Gastrocnemius medialis (tissue), 4 donors: ENCODE measurements at places on chromosomes 4 and X. TPM values are rescaled to one million over a fixed set of nuclear protein-coding genes. Genes with fewer than 3 reads are reported as not detected.

The FNIP2 gene
- 28.6 TPM for total RNA-seq

The ARHGEF38 gene
- total RNA-seq, result not detected

The GABRE gene
- 1.4 TPM for total RNA-seq

DNA sequence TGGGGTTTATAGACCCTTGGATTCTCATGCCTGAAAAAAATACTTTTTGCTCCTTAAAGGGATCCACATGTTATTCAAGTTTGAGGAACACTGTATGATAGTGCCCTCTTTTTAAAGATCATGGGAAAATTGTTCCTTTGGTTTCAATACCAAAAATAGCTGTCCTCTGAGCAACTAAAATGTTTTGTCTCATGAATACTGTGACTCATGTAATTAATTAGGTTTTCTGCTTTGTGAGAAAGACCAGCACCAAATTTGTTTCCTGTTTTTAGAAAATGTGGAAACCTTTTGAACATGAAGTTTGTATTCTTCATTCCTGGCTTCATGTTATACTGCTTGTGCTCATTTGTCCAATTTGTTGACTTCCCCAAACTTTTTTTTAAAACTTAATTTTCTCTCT, 127.6 kb upstream of the SH3RF1 start:
- DNase-seq, result no peak

DNA sequence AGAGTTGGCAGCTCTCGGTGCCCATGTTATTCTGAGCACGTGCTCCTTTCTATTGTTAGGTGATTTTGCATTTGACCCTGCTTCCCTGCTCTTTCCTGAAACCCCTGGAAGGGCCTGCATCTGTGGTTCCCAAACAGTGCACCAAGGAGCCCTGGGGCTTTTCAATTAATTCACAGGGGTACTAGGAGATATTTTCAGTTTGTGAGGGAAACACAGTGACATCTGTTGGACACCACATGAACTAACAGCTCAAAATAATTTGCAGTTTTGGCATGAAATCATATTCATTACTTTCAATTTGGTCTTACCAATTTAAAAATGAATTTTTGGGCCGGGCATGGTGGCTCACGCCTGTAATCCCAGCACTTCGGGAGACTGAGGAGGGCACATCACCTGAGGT, 156.6 kb downstream of the GATB start:
- no peak for DNase-seq

DNA sequence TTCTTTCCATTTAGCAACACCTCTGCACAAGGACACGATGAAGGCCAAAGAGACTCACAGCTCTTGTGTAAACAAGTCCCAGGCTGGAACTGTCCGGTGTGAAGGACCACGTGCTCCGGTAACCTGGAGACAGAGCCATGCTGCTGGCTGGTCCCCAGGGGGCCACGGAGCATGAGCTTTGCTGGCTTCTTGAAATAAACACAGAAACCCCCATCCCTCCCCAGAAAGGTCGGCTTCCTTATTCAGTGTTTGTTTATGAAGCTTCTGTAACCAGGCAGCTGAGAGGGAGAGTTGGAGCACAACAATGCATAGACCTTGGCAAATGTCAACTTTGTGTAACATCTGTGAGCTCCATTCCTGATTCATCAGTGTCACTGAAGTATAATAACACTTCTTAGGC, 109.4 kb downstream of the GPR143 start:
- peak; percentile 13 for DNase-seq

The SMIM10 gene
- 1.3 TPM for total RNA-seq

GRCh38 chrX:29468911-29469494, 746.4 kb upstream of the MAGEB2 start:
- no peak for DNase-seq

DNA sequence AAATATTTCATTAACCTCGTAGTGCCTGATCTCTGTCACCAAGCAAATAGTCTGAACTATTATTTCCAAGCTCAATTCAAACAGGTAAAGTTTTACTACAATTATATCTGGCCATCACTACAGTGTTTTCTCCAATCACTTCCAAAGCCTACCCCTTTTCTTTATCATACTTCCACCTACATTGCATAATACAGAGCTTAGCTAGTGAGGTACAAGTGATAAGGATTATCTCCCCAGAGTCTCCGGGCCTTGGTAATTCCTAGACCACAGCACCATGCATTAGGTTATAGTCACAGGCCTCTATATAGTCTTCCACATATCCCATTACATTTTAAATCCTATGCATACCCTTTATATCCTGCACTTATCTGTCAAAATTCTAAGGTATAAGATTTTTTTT, 154.2 kb downstream of the SNCA start:
- DNase-seq, result no peak

GRCh38 chrX:40158036-40158706, 60.4 kb upstream of the BCOR start:
- DNase-seq, result no peak

The TEX13D gene
- total RNA-seq, result not detected

- no peak for DNase-seq
These were observed 7.7 kb upstream of the SLAIN2 start for GRCh38 chr4:48333587-48333986.

The NAP1L3 gene
- 0.31 TPM for total RNA-seq

- no peak for DNase-seq
These were observed 98.2 kb downstream of the SLC39A8 start for GRCh38 chr4:102247041-102247440.

GRCh38 chr4:152062936-152063620, 302.3 kb upstream of the GATB start:
- DNase-seq, result no peak

The GPM6B gene
- 6.5 TPM for total RNA-seq

DNA sequence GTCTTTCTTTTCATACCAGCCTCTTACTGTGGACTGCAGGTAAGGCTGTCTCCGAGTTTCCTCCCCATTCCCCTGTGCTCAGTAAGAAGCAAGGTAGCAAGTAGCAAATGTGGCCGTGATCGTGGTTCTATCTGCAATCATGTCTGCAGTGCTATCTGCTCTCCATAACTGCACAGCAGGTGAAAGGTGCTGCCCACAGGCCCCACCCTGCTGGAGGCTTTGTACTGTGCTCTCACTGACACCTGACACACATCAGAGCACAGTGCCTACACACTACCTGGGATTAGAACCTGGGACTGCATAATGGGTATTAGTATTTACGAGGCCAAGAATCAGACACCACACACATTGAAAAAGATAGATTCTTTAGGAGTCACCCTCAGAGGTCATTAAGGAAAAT, 15.3 kb downstream of the PGRMC1 start:
- no peak for DNase-seq

GRCh38 chr4:149795256-149795655, 20.4 kb downstream of the IQCM start:
- DNase-seq, result no peak

GRCh38 chrX:40418146-40418812, 162.5 kb upstream of the ATP6AP2 start:
- DNase-seq, result no peak

GRCh38 chr4:107825072-107825824, 516 bp downstream of the SGMS2 start:
- DNase-seq, result no peak

GRCh38 chrX:19879735-19880378, 7.5 kb downstream of the SH3KBP1 start:
- no peak for DNase-seq

The DDX53 gene
- not detected for total RNA-seq

The MAGEC2 gene
- total RNA-seq, result not detected

DNA sequence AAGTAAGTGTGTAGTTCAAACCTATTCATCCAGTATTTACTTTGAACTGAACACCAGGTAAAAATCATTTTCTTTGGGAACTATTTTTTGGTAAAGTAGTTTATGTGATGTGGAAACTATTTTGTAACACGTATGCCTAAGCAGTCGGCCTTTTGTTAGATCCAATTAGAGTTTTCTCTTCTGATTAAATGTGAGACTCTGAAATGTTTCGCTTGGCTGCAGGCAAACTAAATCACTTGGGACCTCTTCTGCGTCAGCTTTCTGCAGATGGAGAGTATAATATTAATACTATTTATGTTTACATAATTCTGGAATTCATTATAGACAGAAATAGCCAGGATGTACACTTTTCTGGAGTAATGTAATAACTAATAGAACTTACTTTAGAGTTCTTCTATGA, 46.9 kb downstream of the BMPR1B start:
- DNase-seq, result no peak

DNA sequence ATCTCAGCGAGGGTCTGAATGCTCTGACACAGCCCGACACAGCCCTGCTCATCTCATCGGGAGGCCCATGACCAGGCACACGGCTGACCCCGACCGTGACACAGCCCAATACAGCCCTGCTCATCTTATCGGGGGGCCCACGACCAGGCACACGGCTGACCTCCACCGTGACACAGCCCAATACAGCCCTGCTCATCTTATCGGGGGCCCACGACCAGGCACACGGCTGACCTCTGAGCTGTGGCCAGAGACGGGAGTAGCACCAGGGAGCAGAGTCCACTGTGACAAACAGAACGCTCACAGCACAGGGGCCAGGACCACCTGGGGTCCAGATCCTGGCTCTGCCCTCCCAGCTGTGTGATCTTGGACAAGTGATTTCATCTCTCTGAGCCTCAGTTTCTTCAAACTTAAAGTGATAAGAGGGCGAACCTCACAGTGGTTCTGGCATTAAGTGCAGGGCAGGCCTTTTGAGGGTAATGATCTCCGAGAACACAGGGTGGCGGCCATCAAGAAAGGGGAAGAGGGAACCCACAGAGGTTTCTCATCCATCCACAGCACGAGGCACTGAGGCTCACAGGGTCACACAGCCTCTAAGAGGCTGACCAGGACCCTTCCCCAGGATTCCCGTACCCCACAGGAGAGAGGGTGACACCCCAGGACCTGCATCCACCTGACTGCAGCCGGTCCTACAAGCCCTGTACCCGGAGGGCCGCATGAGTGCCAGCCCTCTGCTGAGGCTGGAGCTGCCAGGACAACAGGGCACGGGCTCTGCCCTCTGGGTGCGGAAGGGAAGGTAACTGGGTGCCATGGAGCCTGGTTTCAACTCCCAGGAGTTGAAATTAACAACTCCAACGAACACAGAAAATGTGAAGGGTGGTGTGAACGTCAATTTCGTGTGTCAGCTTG, 60.1 kb downstream of the WFS1 start:
- DNase-seq, result no peak

- DNase-seq, result no peak
These were observed 38.1 kb upstream of the RASGEF1B start for GRCh38 chr4:81509822-81510221.

The SMPX gene
- 217 TPM for total RNA-seq

The MAMLD1 gene
- 1.6 TPM for total RNA-seq

The ZC4H2 gene
- 3.9 TPM for total RNA-seq

DNA sequence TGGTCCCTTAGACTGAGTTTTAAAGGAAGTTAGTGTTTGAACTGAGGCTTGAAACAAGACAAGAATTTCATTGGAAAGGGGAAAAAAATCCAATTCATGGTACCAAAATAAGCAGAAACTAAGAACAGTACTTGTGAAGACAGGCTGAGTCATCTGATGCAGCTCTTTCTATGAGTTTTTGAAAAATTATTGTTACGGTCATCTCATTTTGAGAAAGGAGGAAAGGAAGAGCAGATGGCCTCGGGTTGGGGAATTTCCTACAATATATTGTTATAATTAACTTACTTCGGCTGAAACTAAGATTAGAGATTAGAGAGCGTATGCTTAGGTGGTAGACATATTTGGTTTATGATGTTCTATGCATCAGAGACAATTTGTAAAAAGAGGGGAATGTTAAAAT, 2164.8 kb upstream of the AGA start:
- DNase-seq, result no peak

GRCh38 chr4:76694056-76694455, 203.9 kb downstream of the SOWAHB start:
- DNase-seq, result no peak
